CD4-positive, alpha-beta T cell treated with Interleukin-6 for 4 hours (primary cell): ENCODE measurements at places on chromosomes 2 and 18.

GRCh38 chr2:111704246-111704645, 179.7 kb downstream of the ANAPC1 start:
- DNase-seq, result no peak

GRCh38 chr2:133061874-133062593, 392.0 kb upstream of the LYPD1 start:
- no peak for DNase-seq

DNA sequence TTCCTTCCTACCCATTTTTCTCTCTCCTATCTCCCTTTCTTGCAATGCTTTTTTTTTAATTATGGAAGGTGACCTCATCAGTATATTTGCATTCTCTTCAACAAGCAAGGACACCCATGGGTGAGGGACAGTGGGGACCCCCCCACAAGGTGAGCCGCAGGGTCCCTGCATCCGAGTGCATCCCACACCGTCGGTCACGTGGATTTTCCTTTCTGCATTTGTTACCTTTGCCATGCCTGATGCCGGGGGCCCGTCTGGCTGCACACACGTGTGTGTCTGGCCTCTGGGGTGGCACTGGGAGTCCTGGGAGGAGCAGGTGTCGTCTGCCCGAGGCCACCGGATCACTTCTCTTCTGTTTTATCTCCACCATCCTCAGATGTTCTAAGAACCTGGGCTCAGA, 30.1 kb upstream of the SNTG2 start:
- DNase-seq, result no peak

- no peak for DNase-seq
Observed at GRCh38 chr2:186575856-186576255, 14.0 kb upstream of the ITGAV start.

DNA sequence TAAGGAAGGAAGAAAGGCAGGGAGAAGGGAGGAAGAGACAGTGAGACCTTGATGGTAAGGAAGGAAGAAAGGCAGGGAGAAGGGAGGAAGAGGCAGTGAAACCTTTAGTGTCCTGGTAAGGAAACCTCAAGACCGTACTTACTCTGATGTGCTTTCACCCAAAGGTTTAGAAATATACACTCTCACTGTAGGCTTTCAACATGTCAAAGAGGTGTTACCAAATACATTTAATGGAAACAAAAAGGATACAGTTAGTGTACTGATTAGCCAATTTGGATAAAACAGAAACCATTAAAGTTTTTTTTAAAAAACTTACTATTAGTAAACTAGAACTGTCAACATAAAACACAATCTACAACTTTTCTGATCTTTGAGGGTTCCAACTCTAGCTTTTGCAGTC, 7.1 kb downstream of the FBXO15 start:
- no peak for DNase-seq

GRCh38 chr2:9844036-9844483, 786 bp downstream of the TAF1B start:
- peak; percentile 13 for DNase-seq

- DNase-seq, result no peak
Observed at GRCh38 chr2:221293949-221294742, 278.0 kb downstream of the EPHA4 start.

- no peak for DNase-seq
Observed at GRCh38 chr2:4140281-4140970, 437.1 kb downstream of the DCDC2C start.

DNA sequence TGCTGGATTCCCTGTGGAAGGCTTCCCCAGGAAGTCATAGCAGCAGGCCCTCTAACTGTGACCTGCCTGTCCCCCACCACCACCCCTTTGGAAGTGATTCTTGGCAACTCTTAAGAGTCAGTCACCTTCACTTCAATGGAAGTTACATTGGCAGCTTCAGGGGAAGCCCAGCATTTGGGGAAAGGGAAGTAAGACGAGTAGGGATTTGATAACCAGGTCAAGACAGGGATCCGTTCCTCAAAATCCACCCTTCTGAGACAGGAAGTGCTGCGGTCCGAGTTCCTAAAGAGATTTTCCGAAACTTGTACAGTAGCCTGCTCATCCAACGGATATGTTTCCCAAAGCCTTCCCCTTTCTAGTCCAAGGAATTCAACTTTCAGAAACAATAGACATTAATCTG, 54.2 kb downstream of the MRPL35 start:
- DNase-seq, result no peak

DNA sequence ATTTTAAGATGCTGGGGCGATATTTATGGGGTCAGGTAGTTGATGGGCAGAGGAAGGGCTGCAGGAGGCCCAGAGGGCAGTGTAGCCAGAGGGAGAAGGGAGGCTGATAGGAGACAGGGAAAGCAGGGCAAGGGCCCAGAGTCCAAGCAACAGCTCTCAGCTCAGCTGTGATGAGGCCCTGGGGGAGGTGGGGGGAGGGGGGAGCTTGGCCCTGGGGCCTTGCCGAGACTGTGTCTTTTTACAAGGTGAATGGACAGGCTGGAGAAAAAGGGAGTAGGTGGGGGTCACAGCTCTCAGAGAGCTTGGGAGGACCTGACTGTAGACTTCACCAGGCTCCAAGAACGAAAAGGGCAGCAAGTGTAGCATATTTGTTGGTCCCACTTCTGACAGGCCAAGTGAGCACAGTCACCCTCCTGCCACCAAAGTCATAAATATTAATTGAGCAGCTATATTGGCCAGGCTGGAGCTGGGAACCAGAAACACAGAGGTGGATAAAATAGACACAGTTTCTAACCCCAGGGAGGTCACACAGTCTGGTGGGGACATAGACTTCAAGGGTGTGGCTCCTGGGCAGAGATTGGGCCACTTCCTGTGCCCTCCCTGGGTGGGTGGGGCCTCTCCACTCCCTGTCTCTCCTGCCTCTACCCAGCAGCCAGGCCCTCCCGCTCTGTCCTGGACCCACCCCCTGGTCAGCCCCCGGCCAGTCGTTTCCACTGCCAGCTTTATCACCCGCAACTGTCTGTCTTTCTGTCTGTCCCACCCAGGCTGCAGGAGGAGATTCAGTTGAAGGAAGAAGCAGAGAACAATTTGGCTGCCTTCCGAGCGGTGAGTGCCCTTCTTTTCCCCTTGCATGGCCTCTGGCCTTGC, 1.4 kb downstream of the DES start:
- DNase-seq, result no peak

- DNase-seq, result no peak
Observed at GRCh38 chr2:203600286-203600685, 65.2 kb upstream of the RAPH1 start.

DNA sequence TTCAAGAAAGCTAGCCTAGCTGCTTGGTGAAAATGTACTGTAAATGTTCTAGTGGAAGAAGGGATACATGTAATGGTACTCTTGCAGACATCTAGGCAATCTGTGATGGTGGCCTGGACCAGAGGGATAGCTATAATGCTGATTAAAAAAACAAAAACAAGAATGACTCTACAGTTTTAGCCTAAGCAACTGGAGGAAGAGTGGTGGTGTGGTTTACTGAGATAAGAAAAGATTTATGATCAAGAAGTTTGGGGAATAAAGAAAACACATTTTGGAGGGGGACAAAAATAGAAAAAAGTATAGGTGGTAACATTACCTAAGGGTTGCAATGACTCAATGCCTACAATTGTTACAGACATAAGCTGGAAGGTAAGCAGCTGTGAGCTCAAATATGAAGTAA, 1080.7 kb upstream of the CELF4 start:
- no peak for DNase-seq

- DNase-seq, result no peak
Observed at GRCh38 chr18:78403371-78403770, 576.2 kb upstream of the SALL3 start.

DNA sequence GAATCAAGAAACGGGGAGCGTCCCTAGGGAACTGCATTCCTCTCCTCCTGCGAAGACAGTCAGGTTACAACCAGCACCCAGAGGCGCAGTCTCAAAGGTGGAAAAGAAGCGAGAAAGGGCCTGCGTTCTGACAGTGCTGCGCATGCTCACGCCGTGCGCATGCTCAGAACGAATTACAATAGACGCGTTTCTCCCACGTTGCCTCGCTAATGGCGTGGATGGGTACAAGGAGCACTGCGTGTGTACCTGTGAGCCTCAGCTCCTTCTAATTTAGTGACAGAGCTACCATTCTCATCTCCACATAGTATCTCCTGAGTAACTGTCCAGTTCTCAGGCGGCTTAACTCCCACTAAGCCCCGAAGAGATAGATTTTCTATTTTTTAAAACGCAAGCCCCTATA, 448.8 kb downstream of the TXNL1 start:
- no peak for DNase-seq

GRCh38 chr2:223055836-223056235, 3.8 kb downstream of the KCNE4 start:
- no peak for DNase-seq

DNA sequence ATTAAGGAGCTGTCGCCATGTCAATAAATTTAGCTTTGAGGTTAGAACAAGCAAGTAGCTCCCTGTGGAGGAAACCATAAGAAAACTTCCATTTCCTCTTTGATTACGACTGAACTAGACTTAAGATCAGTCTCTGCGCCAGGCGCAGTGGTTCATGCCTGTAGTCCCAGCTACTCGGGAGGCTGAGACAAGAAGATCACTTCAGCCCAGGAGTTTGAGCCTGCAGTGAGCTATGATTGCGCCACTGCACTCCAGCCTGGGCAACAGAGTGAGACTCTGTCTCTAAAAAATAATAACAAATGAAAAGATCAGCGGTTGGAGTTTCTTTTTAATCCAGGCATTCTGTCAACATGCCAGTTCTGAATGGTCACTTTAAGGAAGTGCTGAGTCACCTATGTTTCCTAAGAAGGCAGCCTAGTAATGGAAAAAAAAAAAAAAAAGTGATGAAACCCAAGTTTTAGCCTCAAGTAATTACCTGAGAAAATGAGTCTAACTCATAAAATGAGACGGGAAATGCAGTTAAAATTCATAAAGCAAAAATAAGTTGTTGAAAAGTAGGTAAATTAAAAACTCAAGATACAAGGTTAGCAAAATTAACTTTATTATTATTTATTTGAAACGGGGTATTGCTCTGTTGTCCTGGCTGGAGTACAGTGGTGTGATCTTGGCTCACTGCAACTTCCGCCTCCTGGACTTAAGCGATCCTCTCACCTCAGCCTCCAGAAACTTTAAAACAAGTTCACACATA, 10.2 kb downstream of the C18orf32 start:
- DNase-seq, result no peak

- no peak for DNase-seq
Observed at GRCh38 chr18:41553716-41554115, 401.3 kb upstream of the PIK3C3 start.

GRCh38 chr2:240998995-240999791, 775 bp downstream of the SNED1 start:
- no peak for DNase-seq

GRCh38 chr2:20696366-20696765, 29.4 kb downstream of the GDF7 start:
- DNase-seq, result no peak

DNA sequence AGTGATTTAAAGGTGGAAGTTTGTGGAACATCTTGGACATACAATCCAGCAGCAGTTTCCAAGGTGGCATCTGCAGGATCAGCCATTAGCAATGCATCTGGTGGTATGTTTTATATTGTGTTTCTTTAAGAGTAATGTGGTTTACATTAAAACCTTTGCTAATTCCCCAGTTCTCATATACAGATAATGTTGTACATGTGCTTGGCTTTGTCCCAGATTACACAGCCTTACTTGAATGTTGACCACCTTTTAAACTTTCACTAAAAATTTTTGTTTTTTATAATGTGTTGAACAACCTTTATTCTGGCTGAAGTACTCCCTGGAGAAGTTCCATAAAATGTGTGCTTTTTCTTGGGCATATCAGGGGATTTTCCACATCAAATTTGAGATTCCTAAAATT, 57.5 kb downstream of the MIB1 start:
- DNase-seq, result no peak

GRCh38 chr18:24658302-24658701, 197.9 kb downstream of the HRH4 start:
- no peak for DNase-seq

- no peak for DNase-seq
Observed at GRCh38 chr2:45178359-45178758, 169.1 kb upstream of the SIX2 start.

- no peak for DNase-seq
Observed at GRCh38 chr18:41657189-41657588, 297.8 kb upstream of the PIK3C3 start.

- DNase-seq, result no peak
Observed at GRCh38 chr18:61333746-61334490, 688 bp downstream of the CDH20 start.
